Midbrain (tissue), 1 donor: ENCODE measurements at places on chromosomes 16 and 17.
A peak's percentile ranks its signal among the peaks of the same experiment; 100 is the strongest.

GRCh38 chr17:3626831-3627768 lies 8.9 kb downstream of the SHPK start:
- DNase-seq: no peak

DNA sequence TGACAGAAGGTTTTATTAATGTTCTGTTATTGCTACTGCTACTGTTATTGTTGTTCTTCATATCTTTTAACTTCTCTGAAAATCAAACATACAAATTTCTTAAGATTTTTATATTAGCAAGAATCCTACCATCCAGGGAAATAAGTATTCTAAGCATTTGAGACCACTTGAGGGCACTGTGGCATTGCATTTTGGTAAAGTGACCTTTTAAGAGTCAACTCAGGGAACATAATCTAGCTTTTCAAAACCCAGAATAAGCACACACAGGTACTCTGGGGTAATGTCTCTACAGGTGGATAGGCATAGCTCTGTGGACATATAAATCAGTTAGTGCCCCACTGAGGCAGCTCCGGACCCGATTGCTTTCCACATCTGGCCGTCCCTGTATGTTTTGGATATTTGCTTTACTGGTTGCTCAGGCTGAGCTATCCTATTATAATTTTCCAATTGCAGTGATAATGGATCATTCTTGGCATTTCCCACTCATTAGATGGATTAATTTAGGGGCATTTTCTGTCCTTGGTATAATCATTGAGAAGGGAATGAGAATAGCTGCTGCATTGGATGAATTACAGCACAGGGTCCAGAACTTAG lies 1425.1 kb upstream of the CDH8 start:
- DNase-seq: peak; percentile 66

DNA sequence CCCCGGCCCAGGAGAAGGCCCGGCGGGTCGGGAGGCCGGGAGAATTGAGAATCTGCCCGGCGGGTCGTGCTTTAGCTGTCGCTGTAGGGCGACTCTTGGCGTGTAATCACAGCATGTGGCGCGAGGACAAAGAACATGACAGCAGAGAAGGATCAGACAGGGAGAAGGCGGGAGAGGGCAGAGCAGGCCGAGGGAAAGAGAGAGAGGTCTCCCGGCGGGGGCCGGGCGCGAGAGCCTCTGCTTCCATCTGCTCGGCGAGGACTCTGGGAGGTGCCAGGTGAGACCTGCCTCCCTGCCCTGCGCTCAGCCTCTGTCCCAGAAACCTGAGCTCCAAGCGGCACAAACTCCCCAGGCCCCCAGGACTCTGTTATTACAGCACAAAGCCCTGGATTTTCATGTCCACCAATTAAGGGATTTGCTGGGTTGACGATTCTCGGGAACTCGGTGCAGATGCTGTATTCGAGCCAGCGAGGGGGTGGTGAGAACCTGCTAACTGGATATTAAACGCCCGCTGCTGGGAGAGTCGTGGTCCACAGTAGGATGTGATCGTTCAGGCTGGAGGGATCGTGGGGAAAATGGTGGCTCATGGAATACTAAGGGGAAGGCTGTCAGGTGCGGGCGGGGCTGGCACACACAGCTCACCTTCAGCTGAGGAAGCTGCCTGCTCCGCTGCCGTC lies 172.0 kb upstream of the CIBAR2 start:
- DNase-seq: peak; percentile 18

GRCh38 chr17:31413081-31413799 lies 21.8 kb downstream of the RAB11FIP4 start:
- no peak for DNase-seq

DNA sequence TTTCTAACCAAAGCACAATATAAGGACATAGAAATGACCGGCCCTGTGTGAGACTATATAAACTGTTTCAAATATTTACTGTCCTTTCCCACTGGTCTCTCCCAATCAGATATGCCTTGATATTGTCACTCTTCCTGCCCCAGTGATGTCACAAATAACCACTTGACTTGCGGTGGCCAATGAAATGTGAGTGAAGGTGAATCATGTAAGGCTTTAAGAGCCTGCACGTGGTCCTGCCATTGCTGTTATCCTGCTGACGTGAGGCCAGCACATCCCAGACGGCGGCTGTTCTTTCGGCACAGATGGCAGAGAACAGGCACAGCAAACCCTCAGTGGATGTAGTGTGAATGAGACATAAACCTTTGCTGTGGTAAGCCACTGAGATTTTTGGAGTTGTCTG lies 5.4 kb upstream of the KLHL11 start:
- DNase-seq: no peak

GRCh38 chr17:28529013-28529400 lies 22.9 kb downstream of the FOXN1 start:
- no peak for DNase-seq

GRCh38 chr17:18182978-18183333 lies 672 bp upstream of the ALKBH5 start:
- DNase-seq: peak; percentile 92
